ENCODE measurements at places on chromosomes 16 and 17.

- H3K36me3 ChIP-seq = no peaks in the 10 kb centered on the region
- H3K27ac ChIP-seq = no peak within 1 kb of the TSS
- H3K27me3 ChIP-seq = peaks cover 16% of the 10 kb centered on the region
- DNase-seq = no peak
These were observed at the start of gene MT3 for GRCh38 chr16:56589141-56590039. TSS of gene MT3 (plus strand) at chr16:56589528. CDS start at chr16:56589591, 63 bp downstream.

DNA sequence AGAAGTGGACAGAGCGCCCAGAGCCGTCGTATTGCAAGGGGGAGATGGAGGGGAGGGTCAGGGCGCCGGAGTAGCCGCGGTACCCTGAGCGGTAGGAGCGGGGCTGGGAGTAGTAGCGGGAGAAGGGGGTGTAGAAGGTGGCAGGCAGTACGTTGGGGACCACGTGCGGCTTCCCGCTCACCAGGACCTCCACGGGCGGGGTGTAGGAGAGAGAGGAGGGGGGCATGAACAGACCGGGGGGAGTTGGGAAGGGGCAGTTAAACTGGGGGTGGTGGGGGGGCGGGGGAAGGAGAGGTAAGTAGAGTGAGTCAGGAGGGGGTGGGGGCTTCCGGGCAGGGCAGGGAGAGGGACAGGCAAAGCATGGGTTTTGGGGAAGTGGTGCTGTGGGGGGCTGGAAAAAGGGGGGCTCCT lies 16.8 kb downstream of the ST6GALNAC2 start:
- DNase-seq = no peak
- no peaks in the 10 kb centered on the region for H3K4me1 ChIP-seq
- no peak overlapping the region for H3K27ac ChIP-seq

DNA sequence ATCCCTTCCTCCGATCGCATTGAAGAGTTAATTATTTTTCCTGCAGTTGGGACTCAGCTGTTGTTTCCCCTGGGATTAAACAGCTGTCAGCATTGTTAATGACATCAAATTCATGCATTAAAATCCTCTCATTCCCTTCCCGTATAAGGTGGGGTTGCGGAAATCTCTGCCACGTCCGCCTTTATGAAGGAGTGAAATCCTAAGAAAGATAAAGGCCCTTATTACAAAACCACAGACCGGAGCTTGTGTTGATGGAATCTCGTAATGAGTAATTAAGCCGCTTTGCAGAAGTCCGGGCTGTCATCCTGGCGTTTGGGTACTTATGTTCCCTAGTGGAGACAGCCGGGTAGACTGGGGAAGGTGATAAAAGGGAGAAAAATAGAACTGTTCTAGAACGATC lies 627.6 kb downstream of the MAF start:
- H3K27ac ChIP-seq = no peak overlapping the region
- no peaks in the 10 kb centered on the region for H3K36me3 ChIP-seq
- no peak for DNase-seq
- H3K4me1 ChIP-seq = no peaks in the 10 kb centered on the region

- H3K36me3 ChIP-seq = no peaks in the 10 kb centered on the region
- H3K4me1 ChIP-seq = no peaks in the 10 kb centered on the region
- H3K27me3 ChIP-seq = no peaks in the 10 kb centered on the region
- no peak overlapping the region for H3K27ac ChIP-seq
These were observed 2285.3 kb downstream of the TP53TG3F start for GRCh38 chr16:35744726-35745125.

DNA sequence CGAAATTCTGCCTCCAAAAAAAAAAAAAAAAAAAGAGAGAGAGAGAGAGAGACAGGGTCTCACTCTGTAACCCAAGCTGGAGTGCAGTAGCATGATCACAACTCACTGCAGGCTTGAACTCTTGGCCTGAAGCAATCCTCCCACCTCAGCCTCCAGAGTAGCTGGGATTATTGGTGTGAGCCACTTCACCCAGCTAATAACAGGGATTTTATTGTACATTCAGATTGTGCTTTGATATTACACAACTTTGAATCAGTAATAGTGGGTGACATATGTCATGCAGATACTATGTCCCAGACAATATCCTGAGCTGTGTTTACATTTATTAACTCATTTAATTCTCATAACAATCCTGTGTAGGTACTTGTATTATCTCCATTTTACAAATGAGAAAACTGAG lies 19.7 kb upstream of the DHX8 start:
- H3K36me3 ChIP-seq = no peaks in the 10 kb centered on the region
- H3K4me3 ChIP-seq = no peak overlapping the region
- H3K4me1 ChIP-seq = no peaks in the 10 kb centered on the region
- H3K27ac ChIP-seq = no peak overlapping the region

- no peak overlapping the region for H3K27ac ChIP-seq
- no peak overlapping the region for H3K4me3 ChIP-seq
- H3K4me1 ChIP-seq = no peaks in the 10 kb centered on the region
- no peaks in the 10 kb centered on the region for H3K36me3 ChIP-seq
These were observed 129.4 kb upstream of the SEC14L1 start for GRCh38 chr17:77011173-77012011.

DNA sequence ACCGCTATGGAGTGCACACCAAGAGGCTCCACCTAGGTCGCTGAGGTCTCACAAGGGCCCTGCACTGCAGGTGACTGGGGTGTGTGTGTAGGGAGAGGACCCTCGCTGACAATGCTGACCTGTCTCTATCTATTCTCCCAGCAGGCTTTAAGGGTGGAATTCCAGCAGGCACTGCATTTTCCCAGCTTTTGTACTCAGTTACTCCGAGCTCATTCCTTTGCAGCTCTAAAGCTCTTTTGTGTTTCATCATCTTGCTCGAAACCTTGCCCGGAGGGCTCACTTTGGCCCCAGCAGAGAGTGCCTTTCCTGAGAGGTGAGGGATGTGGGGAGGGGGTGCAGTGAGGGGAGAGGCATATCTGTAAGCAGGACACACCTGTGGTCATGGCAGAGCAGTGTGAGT lies 39.3 kb downstream of the SMPD3 start:
- H3K4me1 ChIP-seq = no peaks in the 10 kb centered on the region
- no peak overlapping the region for H3K4me3 ChIP-seq
- DNase-seq = no peak
- no peak overlapping the region for H3K27ac ChIP-seq

DNA sequence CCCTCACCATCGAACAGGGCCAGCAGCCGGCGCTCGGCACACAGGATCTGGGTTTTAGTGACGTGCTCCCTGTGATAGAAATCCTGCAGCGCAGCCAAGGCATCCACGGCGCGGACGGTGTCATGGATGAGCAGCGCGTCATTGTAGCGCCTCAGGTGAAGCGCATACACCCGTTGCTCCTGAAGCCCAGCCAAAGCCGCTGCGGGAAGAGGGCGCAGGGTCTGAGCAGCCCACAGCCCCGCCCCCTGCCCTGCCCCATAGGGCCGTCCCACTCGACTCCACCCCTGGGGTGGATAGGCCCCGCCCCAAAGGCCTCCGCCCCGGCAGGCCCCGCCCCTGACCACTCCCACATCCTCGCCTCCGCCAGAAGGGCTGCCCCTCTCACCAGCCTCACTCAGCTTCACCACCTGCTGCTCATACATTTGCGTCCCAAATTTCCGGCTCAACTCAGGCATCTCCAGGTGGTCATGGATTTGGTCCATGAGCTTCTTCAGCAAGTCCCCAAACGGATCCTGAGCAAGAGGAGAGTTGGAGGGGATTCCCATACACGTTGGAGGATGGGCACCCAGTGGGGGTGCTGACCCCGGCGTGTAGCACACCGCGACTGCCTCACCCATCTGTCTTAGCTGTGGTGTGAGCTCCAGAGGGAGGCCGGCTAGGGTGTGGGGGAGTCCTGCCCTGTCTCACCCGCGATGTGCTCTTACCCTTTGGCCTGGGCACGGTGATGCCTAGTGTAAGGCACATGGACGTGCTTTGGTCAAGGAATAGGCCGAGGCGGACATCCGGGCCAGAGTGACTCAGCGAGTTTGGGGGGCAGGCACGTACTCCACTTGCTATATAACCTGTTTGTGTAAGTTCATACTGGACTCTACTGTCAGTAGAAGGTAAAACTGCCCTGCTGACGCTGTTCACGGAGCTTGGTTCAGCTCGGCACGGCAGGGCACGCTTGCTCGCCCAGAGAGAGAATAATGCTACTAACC lies 4.6 kb downstream of the DHX58 start:
- no peak overlapping the region for H3K4me3 ChIP-seq
- peaks cover 23% of the 10 kb centered on the region for H3K4me1 ChIP-seq
- no peaks in the 10 kb centered on the region for H3K27me3 ChIP-seq
- H3K27ac ChIP-seq = peak overlapping the region; percentile 12

GRCh38 chr16:87581857-87582215 lies 20.5 kb upstream of the JPH3 start:
- no peak overlapping the region for H3K4me3 ChIP-seq
- H3K27ac ChIP-seq = no peak overlapping the region
- DNase-seq = no peak
- H3K27me3 ChIP-seq = no peaks in the 10 kb centered on the region

DNA sequence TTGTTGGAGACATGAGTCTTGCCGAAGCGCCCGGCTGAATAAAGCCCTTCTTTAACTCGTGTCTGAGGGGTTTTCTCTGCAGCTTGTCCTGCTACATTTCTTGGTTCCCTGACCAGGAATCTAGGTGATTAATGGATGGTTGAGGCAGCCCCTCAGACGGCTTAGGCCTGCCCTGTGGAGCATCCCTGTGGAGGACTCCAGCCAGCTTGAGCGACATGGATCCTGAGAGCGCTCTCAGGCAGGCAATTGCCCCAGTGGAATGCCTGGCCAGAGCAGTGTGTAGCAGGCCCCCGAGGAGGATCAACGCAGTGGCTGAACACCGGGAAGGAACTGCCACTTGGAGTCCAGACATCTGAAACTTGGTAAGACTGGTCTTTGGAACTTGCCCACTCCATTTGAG lies 17.3 kb upstream of the ENDOV start:
- no peak overlapping the region for H3K4me3 ChIP-seq
- no peaks in the 10 kb centered on the region for H3K27me3 ChIP-seq
- H3K36me3 ChIP-seq = peaks cover 23% of the 10 kb centered on the region
- H3K4me1 ChIP-seq = no peaks in the 10 kb centered on the region
- DNase-seq = no peak

GRCh38 chr17:45973946-45974859 lies 24.8 kb upstream of the STH start:
- H3K36me3 ChIP-seq = no peaks in the 10 kb centered on the region
- no peak for DNase-seq
- H3K27ac ChIP-seq = no peak overlapping the region
- H3K4me3 ChIP-seq = no peak overlapping the region
- H3K27me3 ChIP-seq = no peaks in the 10 kb centered on the region

GRCh38 chr17:9769036-9769695 lies 22.2 kb downstream of the DHRS7C start:
- DNase-seq = no peak
- H3K4me1 ChIP-seq = no peaks in the 10 kb centered on the region
- no peak overlapping the region for H3K4me3 ChIP-seq
- no peaks in the 10 kb centered on the region for H3K36me3 ChIP-seq
- H3K27ac ChIP-seq = no peak overlapping the region

- H3K36me3 ChIP-seq = no peaks in the 10 kb centered on the region
- H3K4me3 ChIP-seq = no peak overlapping the region
- peak; percentile 5 for DNase-seq
- no peak overlapping the region for H3K27ac ChIP-seq
- no peaks in the 10 kb centered on the region for H3K27me3 ChIP-seq
These were observed 133.3 kb upstream of the CIBAR2 start for GRCh38 chr16:85245307-85246172.

DNA sequence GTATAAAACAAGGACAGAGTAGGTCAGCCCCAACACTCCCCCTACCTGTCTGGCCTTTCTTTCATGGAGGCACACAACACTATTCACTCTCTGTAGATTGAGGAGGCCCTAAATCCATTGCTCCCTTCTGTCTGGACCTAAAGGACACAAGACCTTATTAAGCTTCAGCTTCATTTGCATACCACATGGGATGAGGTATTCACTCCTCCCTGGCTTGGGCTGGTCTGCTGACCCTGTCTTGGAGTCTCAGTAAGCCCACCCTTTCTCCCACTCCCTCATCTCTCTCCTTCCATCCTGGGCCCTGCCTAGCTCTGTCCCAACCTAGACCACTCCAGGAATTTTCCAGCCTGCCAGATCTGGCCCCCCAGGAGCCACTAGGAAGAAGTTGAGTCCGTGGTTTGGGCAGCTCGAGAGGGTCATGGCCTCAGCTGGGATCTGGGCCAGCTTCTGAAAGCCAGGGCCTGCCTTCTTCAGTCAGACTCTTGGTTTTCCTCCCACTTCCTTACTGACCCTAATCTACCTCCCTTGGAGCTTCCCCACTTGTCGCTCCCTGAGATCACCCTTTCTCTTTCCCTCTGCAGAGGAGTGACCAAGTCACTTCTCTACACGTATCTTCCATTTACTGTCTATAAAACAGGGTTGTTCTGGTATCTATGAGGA lies 6.5 kb upstream of the LLGL1 start:
- DNase-seq = no peak
- H3K27ac ChIP-seq = no peak overlapping the region
- no peaks in the 10 kb centered on the region for H3K4me1 ChIP-seq
- H3K36me3 ChIP-seq = no peaks in the 10 kb centered on the region

GRCh38 chr16:9183682-9184353 lies 92.4 kb downstream of the HAPSTR1 start:
- no peak overlapping the region for H3K4me3 ChIP-seq
- no peak for DNase-seq
- no peak overlapping the region for H3K27ac ChIP-seq
- no peaks in the 10 kb centered on the region for H3K27me3 ChIP-seq

DNA sequence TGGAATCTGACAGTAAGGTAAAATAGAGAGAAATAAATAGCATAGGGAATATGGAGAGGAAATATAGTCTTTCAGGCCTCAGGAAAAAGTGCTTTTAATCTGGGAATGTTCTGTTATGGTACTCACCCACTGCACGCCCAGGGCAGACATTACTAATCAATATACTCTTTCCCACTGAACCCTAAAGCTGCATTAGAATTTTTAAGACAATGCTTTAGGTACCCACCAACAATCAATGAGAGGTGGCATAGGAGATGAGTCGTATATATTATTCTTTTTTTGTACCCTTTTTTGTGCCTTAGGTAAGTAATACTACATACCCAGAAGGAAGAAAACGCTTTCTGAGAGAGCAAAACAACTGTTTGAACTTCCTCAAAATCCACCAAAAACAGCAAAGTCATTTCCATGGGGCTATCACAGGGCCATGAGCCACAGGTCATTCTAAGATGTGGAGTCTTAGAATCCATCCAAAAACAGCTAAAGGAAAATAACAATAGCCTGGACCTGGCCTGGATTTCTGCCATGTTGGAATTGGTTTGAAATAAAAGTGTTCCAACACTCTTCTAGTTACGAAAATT lies 542.1 kb downstream of the XYLT1 start:
- no peaks in the 10 kb centered on the region for H3K4me1 ChIP-seq
- no peak overlapping the region for H3K4me3 ChIP-seq
- no peaks in the 10 kb centered on the region for H3K27me3 ChIP-seq
- DNase-seq = no peak
- H3K36me3 ChIP-seq = no peaks in the 10 kb centered on the region
